ENCODE measurements at places on chromosomes 2 and 18.
A peak's percentile ranks its signal among the peaks of the same experiment; 100 is the strongest.

DNA sequence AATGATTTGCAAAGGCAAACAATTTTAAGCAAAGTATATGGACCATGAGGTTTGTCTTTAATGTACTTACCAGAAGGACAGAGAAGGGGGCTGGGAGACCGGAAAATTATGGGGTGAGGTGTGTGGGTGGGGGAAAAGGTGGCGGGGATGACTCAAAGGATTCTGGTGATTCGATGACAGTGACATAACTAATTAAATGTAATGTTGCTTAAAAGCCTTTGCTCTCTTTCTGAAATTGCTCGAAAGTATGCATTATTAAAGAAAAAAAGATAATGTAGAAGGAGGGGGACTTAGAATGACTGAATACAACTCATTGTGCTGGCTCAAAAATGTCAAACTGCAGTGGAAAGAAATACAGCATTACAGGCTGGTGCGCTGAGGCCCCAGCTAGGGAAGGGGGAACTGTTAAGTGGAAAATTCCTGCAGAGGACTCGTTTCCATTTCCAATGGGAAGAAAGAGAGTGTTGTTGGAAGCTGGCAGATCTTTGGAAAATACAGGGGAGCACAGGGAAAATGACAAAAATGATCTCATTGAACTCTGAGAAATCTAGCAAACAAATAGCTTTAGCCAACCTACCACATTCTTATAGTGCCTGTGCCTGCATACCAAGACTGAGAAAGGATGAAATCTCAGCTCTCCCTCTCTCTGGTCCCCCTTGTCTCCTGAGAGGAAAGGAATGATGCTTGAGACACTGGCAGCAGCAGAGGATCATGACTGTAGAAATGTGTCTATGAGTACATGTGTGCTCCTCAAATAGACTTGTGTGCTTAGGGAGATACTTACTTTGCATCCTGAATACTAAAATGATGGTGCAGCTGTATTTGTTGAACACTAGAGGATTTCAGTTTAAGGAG lies 632.4 kb downstream of the NYAP2 start:
- peak; percentile 47 for DNase-seq

GRCh38 chr18:42937436-42937835 lies 178.0 kb downstream of the RIT2 start:
- DNase-seq, result no peak

DNA sequence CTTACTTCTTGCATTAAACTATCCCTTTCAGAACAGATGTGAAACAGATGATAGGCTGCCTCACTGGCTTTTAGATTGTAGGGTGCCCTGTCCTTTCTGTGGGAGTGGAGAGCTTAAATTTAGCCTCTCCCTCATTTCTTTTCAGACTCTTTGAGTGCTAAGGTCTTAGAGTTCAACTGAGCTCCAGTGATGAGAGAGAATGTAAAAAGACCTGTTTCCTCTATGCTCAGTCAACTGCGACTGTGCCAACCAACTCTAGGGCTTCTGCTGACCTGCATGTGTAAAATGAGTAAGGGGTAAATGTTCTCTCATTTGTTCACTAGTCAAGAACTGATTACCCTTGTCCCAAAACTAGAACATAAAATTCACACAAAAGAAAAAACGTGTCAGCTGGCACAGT lies 104.8 kb upstream of the TGFA start:
- DNase-seq, result no peak

GRCh38 chr18:24369426-24369825 lies 28.2 kb downstream of the OSBPL1A start:
- peak; percentile 14 for DNase-seq

- DNase-seq, result peak; percentile 7
Observed at GRCh38 chr2:191376981-191377629, 131.9 kb downstream of the MYO1B start.

- no peak for DNase-seq
Observed at GRCh38 chr2:233081731-233082221, 21.6 kb downstream of the INPP5D start.

DNA sequence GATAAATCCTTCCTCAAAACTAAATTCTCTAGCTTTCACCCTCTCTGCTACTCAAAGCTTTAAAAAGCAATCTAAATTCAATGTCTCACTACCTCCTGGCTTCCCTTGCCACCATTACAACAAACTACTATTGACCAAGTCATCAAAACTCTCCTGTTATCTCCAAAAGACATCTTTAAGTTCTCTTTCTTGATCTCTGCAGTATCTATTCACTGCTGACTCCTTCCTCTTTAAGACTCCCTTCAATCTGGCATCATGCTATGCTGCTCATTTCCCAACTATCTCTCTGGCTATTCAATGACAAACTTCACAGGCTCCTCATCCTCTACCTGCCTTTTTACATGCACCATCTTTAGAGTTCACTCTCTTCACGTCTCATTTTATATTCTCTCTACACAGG lies 5.9 kb downstream of the PPP3R1 start:
- no peak for DNase-seq

- DNase-seq, result no peak
Observed at GRCh38 chr2:28296243-28296642, 96.4 kb upstream of the FOSL2 start.

- DNase-seq, result no peak
Observed at GRCh38 chr2:48560546-48561209, 30.7 kb downstream of the STON1 start.

GRCh38 chr2:206556357-206556949 lies 85.8 kb upstream of the FAM237A start:
- no peak for DNase-seq

All from activated T-cell treated with anti-CD3 and anti-CD28 coated beads, Interleukin-2, amount 50 U/mL, for 72 hours (primary cell).